MG63 (cell line): ENCODE measurements at places on chromosomes 2 and 18.

GRCh38 chr18:45116116-45116515 is 435.4 kb downstream of the SETBP1 start:
- DNase-seq, result no peak

DNA sequence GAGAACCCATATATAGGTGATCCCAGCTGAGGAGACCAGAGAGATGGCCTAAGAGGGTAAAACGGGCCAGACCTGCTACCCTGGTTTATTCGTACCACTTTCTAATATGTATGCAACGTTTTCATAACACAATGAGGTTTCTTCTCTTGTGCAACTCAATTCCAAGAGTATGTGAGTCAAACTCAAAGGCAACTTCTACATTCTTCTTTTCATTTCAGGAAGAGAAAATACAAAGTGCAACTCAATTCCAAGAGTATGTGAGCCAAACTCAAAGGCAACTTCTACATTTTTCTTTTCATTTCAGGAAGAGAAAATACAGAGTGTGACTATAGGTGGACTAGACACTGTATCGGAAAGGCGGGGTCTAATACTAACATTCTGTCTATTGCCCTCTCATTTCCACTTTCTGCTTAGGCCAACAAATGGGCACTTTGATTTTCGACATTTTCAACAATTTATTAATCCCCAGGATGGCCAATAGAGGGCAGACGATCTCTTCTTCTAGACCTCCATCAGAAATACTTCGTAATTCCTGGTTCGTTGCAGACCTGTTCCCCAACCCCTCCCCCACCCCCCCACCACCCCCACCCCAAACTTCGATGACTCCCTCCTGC is 3.7 kb upstream of the CRIM1 start:
- DNase-seq, result no peak

DNA sequence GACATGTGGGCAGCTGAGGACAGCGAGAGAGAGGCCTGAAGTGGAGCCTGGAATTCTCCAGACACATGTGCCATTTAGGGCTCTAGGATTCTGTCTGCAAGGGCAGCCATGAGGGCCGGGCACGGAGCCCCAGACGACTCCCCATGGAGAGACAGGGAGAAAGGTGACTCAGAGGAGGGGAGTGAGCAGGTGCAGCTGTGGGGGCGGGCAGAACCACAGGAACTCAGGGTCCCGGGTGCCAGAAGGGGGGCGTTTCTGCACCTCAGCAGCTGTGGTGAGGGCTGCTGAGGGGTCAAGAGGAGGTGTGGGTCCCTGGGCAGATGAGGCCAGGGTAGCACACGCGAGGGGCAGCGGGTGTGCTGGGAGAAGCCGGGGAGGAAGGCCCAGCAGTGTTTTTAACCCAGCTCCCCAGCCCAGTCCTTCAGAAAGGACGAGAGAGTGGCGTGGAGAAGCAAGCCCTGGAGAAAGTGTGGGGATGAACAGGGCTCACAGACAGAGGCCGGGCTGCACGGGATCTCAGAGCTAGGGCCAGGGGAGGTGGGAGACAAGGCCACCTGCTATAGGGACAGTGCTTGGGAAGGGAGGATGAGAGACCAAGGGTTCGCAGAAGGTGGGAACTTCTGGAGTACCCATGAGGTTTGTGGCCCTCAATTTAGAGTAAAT is 7.6 kb downstream of the GPR17 start:
- no peak for DNase-seq

- DNase-seq, result no peak
Observed at GRCh38 chr2:177445200-177445599, 52.6 kb downstream of the AGPS start.

DNA sequence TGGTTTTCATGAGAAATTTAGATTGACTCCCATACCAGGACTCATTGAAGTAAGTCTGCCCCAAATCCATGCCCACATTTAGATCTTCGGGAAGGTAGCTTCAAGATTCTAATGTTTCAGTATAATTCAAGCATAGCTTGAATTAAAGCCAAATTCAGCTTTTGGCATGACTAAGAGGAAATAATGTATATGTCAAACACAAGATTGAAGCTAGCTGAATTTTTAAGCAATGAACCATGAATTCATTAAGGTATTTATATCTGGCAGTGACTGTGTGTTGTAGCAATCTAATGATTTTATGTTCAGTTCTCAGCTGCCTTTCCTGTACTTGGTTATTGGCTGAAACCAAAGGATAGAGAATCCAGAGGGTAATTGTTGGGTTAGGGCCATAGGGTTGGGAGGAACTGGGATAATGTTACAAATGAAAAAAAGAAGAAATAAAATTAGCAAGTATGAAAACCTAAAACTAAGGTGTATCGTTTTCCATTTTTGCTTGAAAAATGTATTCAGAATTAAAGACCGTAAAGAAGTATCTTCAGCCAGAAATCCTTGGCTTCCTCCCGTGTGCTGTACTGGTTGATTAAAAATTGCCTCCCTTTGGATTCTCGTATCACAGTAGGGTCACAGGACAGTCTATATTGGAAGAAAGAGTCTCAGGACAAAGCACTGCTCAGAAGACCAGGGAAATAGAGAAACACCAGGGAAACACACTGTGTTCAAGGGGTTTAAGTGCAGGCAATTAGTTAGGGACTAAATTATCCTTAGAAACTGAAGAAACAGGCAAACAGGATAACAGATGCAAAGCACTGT is 119.0 kb upstream of the FN1 start:
- no peak for DNase-seq

GRCh38 chr2:235546151-235546435 is 52.2 kb downstream of the AGAP1 start:
- DNase-seq, result no peak
